Cerebellar nuclear complex (tissue), 1 donor: ENCODE measurements at places on chromosomes 11 and 22.

DNA sequence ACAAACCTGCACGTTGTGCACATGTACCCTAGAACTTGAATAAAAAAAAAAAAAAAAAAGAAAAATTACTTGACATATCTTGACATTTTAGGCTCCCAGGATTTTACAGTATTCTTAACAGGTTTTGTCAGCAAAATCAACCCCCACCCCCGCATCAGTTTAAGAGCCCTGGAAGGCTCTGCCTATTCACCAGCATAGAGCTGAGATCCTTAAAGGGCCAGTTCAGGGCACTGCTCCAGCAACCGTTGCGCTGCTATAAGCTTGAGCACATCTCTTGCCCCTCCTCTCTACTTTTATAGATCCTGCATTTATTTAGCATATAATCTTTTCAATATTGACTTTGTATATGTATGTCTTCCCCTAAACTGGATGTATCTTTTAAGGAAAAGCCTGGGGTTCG lies 697 bp upstream of the PAFAH1B2 start:
- DNase-seq: no peak

DNA sequence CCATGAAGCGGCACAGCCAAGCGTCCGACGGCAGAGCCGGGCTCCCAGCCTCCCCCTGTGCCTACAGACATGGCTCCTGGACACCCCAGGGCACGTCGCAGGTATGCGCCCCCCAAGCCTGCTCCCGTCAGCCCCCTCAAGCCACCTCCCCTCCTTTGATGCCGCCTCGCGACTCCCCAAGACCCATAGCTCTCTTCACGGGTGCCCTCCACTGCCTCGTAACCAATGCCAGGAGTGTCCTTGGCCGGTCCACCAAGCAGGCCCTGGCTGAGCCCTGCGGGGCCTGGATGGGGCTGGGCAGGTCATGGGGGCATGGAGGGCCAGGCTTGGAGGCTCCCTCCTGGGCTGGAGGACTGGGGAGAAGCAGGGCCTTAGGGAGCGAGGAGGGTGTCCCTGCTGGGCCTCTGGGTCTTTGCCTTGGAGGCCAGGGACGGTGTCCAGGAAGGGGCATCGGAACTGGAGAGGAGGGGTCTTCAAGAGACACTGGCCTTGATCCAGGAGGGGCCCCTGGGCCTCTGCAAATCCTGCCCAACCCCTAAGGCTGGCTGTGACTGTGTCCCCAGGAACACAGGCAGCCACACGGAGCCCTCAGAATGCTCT lies 9.2 kb downstream of the ANO9 start:
- DNase-seq: no peak

- DNase-seq: no peak
These were observed 15.4 kb downstream of the ARFGAP2 start for GRCh38 chr11:47161134-47161854.

DNA sequence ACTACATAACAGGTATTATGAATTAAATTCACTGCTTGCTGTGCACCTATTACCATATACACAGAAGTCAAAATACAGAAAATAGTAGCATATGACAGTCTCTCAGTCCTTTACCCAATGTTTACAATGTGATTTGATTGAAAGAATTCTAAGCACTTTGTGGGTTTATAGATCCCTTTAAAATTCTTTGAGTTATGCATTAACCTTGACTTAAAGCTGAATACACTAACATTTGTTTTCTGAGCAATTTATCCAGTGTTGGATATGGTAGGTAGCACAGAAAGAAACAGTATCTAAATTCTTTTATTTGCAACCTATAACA lies 230.8 kb upstream of the DDI1 start:
- no peak for DNase-seq

GRCh38 chr11:23554002-23554401 lies 693.7 kb upstream of the CCDC179 start:
- DNase-seq: no peak

GRCh38 chr11:27471589-27472397 lies 797 bp downstream of the LGR4 start:
- DNase-seq: no peak

DNA sequence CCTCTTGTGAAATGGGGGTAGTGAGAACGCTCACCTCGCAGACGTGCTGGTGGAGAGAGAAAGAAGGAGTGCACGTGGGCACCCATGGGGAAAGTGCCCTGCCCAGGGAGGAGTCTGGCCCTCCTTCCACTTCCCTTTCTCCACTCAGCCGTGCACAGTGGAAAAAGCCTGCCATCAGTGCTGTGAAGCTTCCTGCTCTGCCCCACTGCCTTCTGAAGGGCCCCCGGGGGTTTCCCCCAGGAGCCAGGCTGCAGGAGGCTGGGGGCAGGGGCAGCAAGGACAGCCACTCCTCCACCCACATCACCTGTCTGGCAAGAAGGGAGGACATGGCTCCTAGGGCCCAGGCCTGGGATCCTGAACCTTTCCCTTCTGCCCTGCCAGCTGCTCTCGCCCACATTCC lies 7.6 kb downstream of the TP53I11 start:
- DNase-seq: no peak

- no peak for DNase-seq
These were observed 767.5 kb downstream of the NTM start for GRCh38 chr11:132137981-132138313.

GRCh38 chr11:34238533-34238932 lies 119.3 kb downstream of the ABTB2 start:
- no peak for DNase-seq

DNA sequence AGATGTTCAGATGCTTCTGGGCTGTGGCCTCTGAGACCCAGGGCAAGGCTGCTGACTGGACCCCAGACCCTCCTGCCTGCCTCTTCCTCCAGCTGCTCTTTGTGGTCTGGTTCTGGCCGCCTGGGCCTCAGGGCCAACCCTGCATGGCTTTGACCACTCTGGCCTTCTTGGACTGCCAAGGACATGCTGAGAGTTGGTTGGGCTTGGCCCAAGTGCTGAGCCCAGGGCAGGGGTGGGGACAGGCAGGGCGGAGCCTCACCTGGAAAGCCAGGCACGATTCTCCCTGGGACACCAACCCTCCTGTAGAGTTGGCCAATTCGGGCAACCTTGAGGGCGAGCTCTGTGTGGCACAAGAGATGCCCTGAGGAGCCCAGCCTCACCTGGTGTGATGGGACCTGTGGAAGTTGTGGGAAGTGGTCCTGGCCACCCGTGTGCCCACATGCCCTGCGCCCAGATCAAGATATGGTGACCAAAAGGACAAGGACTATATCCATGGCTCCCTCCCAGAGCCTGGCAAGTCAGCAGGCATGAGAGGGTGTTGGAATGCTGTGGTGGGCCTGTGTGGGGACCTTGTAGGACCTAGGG lies 11.6 kb downstream of the TANGO2 start:
- DNase-seq: no peak

- no peak for DNase-seq
These were observed 62.0 kb downstream of the STK33 start for GRCh38 chr11:8531982-8532381.

DNA sequence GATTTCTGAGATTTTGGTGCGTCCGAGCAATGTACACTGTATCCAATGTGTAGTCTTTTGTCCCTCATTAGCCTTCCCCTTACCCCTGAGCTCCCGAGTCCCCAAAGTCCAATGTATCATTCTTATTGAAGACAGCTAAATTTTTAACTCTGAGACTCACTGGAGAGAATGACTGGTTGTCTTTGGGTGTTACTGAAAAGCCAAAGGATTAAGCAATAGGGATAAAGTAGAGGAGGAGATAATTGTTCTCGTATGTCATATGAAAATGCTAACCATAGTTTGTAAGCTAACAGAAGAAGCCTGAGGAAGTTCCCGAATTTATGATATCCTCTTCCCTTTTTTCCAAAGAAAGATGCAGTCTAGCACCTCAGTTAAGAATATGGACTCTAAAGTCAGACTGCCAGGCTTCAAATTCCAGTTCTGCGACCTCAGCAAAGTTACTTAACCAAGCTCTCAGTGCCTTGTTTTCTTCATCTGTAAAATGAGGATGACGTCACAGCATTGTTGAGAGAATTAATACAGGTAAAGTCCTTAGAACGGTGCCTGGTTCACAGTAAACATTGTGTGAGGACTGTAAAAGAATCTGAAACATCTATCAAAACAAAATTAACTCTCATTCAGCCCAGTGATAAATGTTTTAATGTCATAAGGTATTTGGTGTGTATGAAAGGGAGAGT lies 1.6 kb upstream of the MSANTD2 start:
- no peak for DNase-seq

DNA sequence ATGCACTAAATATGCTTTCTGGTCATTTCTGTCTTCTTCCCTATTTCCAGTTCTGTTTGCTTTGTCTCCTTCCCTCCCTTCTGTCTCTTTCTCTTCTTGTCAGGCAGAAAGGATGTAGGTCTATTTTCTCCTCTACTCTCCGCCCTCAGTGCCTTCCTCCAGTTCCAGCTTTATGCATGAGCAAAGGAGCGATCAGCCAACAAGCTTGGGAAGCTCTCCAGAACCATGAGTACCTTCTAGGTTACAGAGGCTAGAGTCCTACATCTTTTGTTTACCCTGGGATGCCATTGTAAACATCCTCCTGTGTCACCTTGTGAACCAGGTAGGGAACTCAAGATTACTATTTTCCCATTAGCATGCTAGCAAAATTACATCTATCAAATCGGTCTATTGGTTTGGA lies 7.9 kb upstream of the SPON1 start:
- DNase-seq: peak; percentile 16

- DNase-seq: no peak
These were observed 320.7 kb downstream of the LARGE1 start for GRCh38 chr22:33599596-33599995.

DNA sequence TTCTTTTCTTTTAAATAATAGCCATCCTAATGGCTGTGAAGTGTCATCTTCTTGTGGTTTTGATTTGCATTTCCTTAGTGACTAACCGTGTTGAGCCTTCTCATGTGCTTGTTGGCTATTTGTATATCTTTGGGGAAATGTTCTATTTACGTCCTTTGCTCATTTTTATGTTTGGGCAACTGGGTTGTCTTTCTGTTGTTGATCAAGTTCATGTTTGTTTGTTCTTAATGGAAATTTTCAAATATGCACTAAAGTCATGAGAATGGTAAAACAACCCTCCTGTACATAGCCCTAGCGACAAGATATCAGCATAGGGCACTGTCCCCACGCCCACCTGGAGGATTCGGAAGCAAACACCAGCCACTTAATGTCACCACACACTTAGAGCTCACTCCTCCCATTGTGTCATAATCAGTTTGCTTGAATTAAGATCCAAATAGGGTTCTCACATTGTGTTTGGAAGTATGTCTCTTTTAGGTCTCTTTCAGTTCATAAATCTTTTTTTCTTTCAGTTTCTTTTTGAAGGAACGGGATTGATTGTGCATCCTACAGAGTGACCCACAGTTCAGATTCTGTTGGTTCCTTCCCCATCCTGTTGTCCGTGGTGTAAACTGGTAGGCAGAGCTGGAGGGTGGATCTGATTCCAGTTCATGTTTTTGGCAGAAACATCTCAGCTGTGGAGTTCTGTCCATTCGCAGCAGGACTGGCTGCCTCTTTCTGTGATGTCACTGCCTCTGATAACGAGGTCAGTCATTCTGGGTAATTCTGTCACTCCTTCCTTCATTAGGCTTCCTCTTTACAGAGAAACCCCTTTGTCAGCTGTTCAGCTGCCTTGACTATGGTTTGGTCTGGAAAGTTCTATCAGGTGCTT lies 26.4 kb upstream of the ADORA2A start:
- DNase-seq: no peak

DNA sequence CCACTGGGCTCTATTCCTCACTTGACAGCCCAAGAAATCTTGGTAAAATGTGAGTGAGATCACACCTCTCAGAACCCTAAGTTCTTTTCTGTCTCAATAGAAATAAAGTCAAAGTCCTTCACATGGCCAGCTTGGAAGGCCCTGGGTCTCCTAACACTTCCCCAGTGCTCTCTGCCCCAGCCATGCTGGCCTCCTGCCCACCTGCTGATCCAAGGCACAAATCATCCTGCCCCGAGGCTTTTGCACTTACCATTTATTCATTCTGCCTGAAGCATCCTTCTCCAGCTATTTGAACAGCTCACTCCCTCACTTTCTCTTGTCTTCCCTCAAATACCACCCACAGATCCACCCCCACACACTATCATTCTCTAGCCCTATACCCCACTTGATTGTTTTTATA lies 26.4 kb downstream of the ISX start:
- no peak for DNase-seq

- no peak for DNase-seq
These were observed 12.2 kb downstream of the TEAD1 start for GRCh38 chr11:12686246-12687060.

DNA sequence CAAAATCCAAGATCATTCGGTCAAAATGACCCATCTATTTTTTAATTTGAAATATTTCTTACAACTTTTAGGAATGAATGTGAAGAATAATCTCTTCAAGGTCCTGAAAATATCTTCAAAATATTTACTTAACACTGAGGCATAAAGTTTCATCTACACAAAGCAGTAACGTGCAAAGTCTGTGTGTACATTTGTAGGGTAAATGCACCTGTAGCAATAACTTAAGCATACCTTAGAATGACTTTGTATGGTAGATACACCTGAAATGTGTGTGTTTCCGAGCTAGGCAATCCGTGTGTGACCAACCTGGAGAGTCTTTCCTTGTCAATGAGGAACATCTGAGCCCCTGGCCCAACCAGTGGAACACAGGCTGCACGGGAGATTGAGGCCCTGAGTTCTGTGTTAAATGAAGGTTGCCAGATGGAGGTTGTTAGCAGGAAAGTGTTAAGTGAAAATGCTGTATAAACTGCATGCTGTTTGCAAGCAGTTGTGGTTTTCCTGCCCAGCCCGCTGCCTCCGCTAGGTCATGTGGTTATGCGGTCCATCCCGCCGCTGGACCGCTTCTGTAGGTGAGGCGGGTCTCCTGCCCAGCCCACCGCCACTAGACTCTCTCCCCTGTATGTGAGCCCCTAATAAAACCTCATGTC lies 7.6 kb upstream of the CTR9 start:
- no peak for DNase-seq

GRCh38 chr22:46730568-46731245 lies 7.3 kb downstream of the CERK start:
- no peak for DNase-seq

GRCh38 chr11:104164028-104164520 lies at the start of gene PDGFD:
Gene PDGFD, minus strand, starts transcription at chr11:104164147.
- no peak for DNase-seq

GRCh38 chr11:134471716-134472455 lies 59.8 kb upstream of the B3GAT1 start:
- DNase-seq: no peak

GRCh38 chr11:104771763-104772162 lies 126.5 kb downstream of the CASP12 start:
- DNase-seq: no peak

GRCh38 chr11:134466156-134466555 lies 54.1 kb upstream of the B3GAT1 start:
- no peak for DNase-seq
